ENCODE measurements at places on chromosomes 12 and 14.
A peak's percentile ranks its signal among the peaks of the same experiment; 100 is the strongest.

GRCh38 chr12:76879710-76880518, 1.1 kb upstream of the CSRP2 start:
- no peak for DNase-seq

GRCh38 chr14:75165586-75166391, 10.6 kb downstream of the TMED10 start:
- no peak for DNase-seq

DNA sequence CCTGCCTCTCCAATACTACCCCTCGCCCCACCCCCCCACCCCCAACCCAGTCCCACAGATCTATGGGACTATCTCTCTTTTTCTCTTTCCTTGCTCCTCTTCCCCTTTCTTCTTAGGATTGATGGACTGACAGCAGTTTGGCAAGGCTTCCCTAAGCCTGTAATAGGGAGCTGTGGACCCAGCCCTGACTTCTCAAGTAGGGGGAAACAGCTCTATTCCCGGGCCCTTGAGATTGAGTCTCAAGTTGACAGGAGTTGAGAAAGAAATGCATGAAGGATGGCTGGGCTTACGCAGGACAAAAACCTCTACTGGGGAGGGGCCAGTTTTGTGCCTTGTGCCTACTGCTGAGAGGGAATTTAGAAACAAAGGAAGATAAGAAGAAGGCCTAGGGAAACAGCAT, 60.4 kb downstream of the SMUG1 start:
- no peak for DNase-seq

GRCh38 chr14:68397822-68398221, 395.0 kb downstream of the ZFP36L1 start:
- no peak for DNase-seq

GRCh38 chr12:230925-231671, 17.1 kb upstream of the SLC6A12 start:
- DNase-seq = no peak

DNA sequence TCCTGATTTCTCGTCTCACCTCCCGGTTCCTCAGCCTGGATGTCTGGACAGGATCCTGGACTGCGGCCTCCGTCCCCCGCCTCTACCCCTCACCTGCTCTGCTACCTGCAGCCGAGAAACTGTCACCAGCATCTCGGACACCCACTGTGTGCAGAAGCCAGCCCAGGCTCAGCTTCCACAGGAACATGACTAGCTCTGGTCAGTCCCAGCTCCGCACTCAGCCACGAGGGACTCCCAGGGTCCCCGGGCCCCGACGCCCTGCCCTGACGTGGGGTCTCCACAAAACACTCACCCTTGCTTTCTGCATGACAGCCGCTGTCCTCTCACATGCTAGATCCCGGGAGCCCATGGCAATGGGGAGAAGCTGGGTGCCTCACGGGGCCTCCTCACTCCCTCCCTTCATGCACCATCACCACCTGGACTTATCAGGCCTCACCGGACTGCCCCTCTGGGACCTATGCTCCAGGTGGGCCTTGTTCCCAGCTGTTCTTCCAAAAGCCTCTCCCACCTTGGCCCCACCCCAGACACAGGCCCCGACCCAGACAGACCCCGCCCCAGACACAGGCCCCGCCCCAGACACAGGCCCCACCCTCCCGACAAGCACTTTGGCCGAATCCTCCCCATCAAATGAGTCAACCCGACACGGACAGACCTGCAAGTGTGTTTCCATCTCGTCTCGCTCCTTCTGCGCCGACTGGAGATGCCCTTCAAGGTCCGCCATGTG, 26.9 kb upstream of the ANKLE2 start:
- DNase-seq = no peak

DNA sequence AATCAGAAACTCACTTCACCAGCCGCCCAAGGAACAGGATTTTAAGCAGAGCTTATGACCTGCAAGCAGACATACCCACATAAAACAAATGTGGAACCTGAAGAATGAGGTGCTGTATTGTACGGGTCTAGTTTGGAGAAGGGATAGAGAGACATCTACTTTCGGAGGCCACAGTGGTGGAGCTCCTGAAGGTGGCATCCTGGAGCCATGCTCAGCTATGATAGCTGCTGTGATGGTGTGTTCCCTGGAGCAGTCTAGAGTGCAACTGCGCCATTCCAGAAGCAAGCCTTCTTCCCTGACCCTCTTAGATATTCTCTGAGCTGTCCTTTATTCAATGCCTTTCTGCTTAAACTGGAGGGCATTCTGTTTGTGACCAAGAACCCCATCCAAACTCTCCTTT, 402.6 kb downstream of the FUT8 start:
- DNase-seq = no peak

GRCh38 chr12:779745-780734, 27.7 kb downstream of the WNK1 start:
- peak; percentile 30 for DNase-seq

GRCh38 chr12:123232472-123232806, 502 bp downstream of the MPHOSPH9 start:
- DNase-seq = no peak

DNA sequence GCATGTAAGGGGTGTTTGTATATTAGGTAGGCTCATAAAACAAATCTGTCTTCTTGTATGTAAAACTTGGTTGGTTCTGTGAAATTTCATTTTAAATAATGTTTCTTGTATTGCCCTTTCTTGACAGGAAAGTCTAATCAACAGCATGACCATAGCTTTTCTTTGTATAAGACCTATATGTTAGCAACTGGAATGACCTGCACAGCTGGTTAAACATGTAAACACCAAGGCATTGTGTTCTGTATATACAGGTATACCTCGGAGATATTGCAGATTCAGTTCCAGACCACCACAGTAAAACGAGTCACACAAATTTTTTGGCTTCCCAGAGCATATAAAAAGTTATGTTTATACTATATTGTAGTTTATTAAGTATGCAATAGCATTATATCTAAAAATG, 183.6 kb downstream of the ERC1 start:
- no peak for DNase-seq

- no peak for DNase-seq
These were observed 258.9 kb downstream of the VRK1 start for GRCh38 chr14:97056086-97056485.

GRCh38 chr14:54882521-54882920, 20.1 kb downstream of the GCH1 start:
- no peak for DNase-seq

DNA sequence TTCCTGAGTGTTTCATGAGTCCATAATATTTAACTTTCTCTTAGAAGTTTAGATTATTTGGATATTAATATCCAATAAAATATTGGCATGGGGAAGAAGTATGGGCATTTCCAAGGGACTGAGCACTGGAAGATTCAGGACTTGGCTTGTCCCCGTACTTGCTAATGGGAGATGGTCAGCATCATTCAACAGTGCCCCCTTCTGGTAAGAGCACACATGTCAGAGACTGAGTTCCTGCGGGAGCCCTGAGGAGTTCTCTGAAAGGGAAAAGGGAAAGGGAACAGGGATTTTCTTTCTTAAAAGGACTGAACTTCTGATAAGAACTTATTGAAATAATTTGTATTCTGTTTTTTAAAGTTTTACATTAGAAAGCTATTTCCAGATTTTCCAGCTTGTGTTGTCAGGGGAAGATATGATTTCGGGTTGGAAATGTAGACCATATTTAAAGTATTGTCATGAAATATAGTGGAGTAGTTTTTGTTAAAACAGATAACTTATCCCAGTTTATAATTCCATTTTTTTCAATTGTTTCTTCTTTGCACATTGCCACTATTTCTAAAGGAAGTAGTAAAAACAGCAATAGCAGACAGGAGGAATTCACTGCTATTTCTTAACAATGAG, 59.8 kb upstream of the C12orf71 start:
- peak; percentile 66 for DNase-seq

Measured in activated CD4-positive, alpha-beta T cell treated with anti-CD3 and anti-CD28 coated beads, Interleukin-2, Interleukin-4, amounts not matched to agents 100 ng/mL and 50 ng/mL, durations not matched to agents 16 hours and 8 hours (primary cell).